ENCODE measurements at places on chromosomes 4 and X. TPM values are rescaled to one million over a fixed set of nuclear protein-coding genes. Genes with fewer than 3 reads are reported as not detected.

PCDH19 gene
- polyA plus RNA-seq = not detected

DNA sequence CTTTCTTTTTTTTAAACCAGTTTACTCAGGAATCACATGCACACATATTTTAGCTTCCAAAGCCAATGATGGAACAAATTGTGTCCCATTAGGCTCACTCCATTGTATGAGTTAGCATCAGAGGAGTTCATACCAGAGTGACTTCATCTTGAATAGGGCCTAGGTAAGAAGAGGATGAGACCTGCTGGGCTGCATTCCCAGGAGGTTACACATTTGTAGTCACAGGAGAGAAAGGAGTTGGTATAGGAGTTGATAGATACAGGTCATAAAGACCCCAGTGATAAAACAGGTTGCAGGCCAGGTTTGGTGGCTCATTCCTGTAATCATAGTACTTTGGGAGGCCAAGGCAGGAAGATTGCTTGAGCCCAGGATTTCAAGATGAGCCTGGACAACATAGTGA is 9.3 kb downstream of the PDGFRA start:
- H3K4me1 ChIP-seq = peaks cover 8% of the 10 kb centered on the region
- no peak for DNase-seq
- peaks cover 5% of the 10 kb centered on the region for H3K27me3 ChIP-seq
- no peak overlapping the region for H3K4me3 ChIP-seq
- no peak overlapping the region for H3K27ac ChIP-seq
- no peaks in the 10 kb centered on the region for H3K36me3 ChIP-seq

DNA sequence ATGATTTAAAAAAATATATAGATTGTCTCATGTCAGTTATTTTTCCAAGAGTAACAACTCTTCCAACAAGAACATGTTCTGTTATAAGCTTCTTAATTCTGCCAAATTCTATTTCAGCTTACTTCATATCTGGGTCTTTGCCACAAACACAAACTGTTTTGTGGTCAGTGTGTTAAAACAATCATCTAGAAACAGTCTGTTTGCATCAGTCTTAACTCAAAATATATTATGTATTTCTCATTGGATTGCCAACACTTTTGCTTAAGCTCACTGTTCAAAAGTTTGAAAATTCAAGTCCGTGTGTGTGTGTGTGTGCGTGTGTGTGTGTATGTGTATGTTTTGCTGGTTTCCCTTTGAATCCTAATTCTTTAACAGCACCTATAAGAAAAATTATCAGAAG is 752.3 kb upstream of the NDST4 start:
- H3K27me3 ChIP-seq = no peaks in the 10 kb centered on the region
- H3K4me1 ChIP-seq = no peaks in the 10 kb centered on the region
- H3K27ac ChIP-seq = no peak overlapping the region
- DNase-seq = no peak

- no peaks in the 10 kb centered on the region for H3K4me1 ChIP-seq
- H3K27ac ChIP-seq = no peak overlapping the region
- H3K4me3 ChIP-seq = no peak overlapping the region
Measured at GRCh38 chr4:108270466-108271450, 102.0 kb upstream of the LEF1 start.
